ENCODE measurements at places on chromosomes 6 and 20.

DNA sequence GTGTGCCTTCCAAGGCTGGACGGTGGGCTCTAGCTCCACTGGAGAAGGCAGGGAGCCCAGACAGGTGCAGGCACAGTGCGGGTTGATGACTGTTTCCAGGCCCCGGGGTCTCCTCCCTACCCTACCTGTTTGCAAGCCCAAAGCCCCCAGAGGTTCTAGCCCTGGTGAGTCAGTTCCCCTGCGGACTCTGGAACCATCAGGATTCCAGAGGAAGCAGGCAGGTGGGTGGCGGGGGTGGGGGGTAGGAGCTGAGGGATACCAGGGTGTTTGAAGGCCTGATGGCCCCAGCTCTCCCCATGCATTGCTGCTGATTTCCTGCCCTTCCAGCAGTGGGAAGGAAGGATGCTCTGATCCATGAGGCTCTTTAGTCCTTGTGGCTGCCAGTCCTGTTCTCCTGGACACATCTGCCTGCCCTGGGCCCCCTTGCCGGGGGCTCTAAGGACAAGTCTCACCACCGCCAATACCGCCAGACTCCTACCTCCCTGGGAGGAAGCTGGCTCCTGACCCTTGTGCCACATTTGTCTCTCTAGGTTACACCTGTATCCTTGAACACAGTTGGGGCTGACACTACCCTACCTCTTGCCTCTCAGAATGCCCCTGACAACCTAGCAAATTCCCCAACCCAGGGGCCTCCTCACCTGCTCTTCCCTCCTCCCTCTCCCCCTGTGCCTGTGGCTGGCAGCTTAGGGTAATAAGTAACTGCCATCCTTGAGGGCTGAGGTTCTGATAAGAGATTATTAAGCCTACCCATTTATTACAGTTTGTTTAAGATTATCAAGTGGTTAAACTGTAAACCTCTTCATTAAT, 21.7 kb downstream of the KCNK5 start:
- DNase-seq: no peak

DNA sequence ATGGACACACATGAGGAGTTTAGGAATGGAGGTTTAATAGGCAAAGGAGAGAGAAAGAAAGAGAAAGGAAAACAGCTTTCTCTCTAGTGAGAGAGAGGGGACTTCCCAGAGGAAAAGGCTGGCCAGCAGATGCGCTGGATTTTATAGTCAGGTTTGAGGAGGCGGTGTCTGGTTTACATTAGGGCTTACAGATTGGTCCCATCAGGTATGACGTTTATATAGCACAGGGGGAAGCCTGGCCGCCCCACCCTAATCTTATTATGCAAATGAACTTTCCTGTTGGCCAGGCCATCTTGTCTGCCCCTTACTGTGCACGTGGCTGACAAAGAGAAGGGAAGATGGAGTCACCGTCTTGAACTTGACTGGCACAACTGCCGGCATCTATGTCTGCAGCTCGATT, 86.6 kb upstream of the QKI start:
- no peak for DNase-seq

DNA sequence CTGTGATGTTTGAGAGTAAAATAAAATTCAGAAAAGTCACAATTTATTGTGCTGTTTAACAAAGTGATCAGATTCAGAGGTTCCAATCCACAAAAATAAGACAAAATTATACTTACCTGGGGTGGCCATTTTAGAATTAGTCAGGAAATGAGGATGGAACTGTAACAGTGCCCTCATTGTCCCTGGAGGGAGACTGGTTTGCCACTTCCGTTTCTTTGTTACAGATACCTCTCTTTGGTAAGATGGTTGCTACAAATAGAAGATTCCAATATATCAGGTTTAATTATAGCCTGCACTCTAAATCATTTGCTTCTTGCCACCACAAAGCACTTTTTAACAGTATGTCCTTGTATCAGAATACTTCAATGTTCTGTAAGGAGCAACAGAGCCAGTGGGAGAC, 95.6 kb downstream of the CTNNBL1 start:
- no peak for DNase-seq

DNA sequence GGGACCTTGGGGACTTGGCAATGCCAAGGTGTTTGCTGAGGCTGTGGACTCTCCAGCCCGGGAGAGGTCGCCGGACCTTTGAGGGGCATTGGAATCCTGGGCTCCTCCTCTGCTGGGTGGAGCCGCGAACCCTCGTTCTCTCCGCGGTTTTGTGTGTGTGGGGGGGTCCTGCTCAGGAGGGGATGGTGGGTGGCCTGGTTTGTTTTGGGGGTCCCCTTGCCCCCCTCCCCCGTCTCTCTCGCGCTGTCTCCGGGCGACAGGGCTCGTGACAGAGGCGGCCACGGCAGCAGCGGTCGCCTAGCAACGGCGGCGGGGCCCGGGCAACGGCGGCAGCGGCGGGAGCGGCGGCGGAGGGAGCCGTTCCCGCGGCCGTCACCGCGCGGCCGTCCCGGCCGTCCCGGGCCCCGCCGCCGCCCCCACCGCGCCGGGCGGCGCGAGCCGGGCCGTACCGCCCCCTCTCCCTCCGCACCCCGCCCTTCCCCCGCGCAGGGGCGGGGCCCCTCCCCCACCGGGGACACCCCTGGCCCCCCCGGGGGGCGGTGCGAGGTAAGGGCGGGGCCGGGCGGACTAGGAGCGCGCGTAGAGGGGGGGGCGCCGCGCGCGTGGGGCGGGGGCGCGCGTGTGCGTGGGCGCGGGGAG, 7.8 kb downstream of the SYNGAP1 start:
- DNase-seq: no peak

- no peak for DNase-seq
These were observed 31.1 kb downstream of the SERPINB6 start for GRCh38 chr6:2940010-2940850.

DNA sequence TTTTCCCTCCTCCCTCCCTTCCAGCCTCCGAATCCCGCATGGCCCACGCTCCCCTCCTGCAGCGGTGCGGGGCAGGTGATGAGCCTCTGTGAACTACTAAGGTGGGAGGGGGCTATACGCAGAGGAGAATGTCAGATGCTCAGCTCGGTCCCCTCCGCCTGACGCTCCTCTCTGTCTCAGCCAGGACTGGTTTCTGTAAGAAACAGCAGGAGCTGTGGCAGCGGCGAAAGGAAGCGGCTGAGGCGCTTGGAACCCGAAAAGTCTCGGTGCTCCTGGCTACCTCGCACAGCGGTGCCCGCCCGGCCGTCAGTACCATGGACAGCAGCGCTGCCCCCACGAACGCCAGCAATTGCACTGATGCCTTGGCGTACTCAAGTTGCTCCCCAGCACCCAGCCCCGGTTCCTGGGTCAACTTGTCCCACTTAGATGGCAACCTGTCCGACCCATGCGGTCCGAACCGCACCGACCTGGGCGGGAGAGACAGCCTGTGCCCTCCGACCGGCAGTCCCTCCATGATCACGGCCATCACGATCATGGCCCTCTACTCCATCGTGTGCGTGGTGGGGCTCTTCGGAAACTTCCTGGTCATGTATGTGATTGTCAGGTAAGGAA, at the start of gene OPRM1:
OPRM1 (plus strand) TSS at position 10 of the 612 bp plus-strand sequence; CDS start at position 315, 305 bp downstream.
- DNase-seq: peak; percentile 38

DNA sequence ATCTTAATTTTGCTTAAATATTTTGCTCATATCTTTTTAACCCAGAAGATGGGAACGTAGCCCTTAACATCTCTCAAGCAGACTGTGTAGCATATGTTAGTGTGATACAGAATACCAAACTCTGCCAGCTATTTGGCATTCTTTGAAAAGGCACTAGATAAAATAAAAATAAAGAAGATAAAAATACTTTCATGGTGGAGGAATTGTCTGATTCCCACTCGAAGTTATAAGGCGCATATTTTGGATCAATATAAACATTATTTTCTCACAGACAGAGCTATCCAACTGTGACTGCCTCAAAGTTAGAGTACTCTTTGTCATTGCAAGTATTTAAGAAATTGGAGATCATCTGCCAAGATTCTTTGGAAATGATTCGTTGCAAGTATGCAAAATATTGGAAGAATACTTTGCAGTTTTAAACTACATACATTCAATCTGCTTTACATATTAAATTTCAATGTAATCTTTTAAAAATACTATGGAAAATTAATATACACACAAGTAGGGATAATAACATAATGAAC, 10.8 kb upstream of the EEF1E1 start:
- DNase-seq: no peak

- DNase-seq: no peak
These were observed 300.0 kb downstream of the ZFAND3 start for GRCh38 chr6:38119516-38119915.

DNA sequence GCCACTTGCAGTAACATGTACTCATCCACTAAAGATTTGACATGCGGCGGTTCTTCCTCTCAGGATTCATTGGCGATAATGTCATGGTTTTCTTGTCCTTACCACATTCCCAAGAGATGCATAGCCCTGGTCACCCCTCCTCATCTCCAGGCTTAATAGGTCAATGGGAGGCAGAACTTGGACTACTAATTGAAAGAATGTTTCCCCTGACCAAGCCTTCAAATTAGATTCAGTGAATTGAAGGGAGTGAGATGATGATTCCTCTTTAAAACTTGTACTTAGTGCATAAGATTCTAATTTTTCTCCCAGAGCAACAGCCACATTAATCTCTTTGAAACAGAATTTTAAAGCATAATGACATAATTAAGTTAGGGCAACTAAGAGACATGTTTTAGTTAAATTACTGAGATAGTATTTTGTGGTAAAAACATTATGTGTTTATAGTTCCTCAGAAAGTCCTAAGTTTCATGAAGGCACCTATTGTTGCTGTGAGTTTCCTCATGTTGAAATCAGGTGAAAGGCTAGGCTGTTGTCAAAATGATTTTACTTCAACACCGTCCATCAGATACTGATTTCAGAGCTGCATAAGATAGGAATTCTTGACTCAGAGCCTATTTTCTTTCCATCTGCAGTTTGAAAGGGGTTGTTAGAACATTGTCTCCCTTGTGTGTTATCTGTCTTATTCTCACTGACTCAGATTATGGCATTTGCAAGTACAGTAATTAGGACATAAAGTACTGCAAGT, 48.5 kb downstream of the STK4 start:
- DNase-seq: peak; percentile 59

GRCh38 chr20:48287021-48287494, 501.8 kb upstream of the SULF2 start:
- DNase-seq: no peak

GRCh38 chr6:108108374-108108773, 33.8 kb upstream of the OSTM1 start:
- no peak for DNase-seq

DNA sequence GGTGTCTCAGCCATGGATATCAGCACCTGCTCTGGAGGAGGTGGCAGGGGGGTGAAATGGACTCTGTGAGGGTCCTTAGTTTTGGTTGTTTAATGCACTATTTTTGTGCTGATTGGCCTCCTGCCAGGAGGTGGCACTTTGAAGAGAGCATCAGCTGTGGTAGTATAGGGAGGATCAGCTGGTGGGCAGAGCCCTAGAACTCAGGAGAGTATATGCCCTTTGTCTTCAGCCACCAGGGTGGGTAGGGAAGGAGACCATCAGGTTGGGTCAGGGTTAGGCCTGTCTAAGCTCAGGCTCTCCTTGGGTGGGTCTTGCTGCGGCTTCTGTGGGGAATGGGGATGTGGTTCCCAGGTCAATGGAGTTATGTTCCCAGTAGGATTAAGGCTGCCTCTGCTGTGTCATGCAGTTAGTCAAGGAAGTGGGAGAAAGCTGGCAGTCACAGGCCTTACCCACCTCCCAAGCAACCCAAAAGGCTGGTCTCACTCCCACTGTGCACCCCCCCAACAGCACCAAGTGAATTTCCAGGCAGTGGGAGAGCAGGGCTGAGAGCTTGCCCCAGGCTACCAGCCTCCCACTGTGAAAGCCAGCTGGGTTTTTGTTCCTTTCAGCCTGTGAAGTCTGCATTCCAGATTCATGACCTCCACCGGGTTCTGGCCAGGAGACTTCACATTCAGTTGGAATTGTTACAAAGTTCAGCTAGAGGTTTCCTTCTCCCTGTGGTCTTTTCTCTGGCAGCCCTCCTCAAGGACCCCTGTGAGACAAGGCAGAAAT, 5.7 kb upstream of the OSTM1 start:
- DNase-seq: peak; percentile 58

DNA sequence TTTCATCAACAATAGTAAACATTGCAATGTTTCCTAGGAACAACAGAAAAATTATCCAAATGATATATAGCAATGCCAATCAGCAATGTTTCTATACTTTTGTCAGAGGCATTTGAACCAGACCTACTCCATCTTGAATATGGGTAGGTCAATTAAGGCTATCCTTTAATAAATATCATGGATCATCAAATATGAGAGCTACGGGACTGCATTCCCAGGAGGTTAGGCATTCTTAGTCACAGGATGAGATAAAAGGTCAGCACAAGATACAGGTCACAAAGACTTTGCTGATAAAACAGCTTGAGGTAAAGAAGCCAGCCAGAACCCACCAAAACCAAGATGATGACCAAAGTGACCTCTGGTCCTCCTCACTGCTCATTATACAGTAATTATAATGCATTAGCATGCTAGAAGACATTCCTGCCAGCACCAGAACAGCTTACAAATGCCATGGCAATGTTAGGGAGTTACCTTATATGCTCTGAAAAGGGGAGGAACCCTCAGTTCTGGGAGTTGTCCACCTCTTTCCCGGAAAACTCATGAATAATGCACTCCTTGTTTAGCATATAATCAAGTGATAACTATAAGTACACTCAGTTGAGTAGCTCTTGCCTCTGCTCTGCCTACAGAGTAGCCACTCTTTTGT, 8.6 kb upstream of the SERPINB6 start:
- no peak for DNase-seq

- DNase-seq: peak; percentile 61
These were observed 3.1 kb upstream of the ATXN1 start for GRCh38 chr6:16764188-16764950.

GRCh38 chr20:35610833-35611427, 4.7 kb upstream of the SPAG4 start:
- DNase-seq: peak; percentile 6

DNA sequence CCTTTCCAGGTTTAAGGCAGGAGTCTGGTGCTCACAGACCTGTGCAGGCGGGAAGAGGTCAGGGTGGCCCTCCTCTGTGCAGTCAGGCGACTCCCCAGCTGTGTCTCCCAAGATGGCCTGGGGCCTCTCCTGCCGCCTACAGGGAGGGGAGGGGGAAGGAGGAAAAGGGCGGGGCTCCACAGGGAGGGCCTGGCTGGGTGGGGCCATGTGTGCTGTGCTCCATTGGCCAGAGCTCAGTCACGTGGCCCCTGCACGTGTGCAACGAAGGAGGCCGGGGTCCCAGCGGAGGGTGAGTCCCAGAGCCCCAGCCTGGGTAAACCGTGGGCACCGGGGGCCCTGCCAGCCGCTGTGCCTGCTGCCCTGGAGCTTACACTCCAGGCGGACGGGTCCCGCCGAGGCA, 211.6 kb downstream of the ZDHHC14 start:
- DNase-seq: no peak

GRCh38 chr6:153062516-153062915, 60.0 kb upstream of the MTRF1L start:
- DNase-seq: no peak

- DNase-seq: no peak
These were observed 47.5 kb downstream of the OPRM1 start for GRCh38 chr6:154086510-154086909.

- DNase-seq: no peak
These were observed 30.6 kb upstream of the RIPOR2 start for GRCh38 chr6:24966381-24966780.

DNA sequence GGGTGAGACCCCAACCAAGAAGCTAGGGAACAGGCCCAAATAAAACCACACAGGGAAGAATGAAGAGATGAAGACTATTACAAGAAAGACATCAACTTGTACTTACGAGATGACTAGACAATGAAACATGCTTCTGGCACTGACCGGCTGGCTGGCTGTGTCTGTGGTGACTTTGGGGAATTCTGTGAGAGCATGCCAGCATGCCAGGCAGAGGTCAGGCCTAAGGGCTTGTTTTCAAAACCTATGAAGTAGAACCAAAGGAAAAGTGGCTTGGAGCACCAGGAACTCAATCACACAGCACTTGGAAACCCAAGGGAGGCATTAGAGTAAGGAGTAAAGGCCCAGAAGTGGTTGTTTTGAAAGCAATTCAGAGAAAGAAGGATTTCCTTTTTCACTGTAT, 28.4 kb upstream of the GSTA3 start:
- DNase-seq: peak; percentile 1
